ENCODE measurements at places on chromosomes 5 and 9. TPM values are rescaled to one million over a fixed set of nuclear protein-coding genes. Genes with fewer than 3 reads are reported as not detected.

Gene EGFLAM
- 0.12 TPM for total RNA-seq

- no peak for DNase-seq
Measured at GRCh38 chr9:87657893-87658292, 68.0 kb upstream of the CTSL start.

- no peak for DNase-seq
Measured at GRCh38 chr9:70367305-70367930, 47.0 kb downstream of the KLF9 start.

- peak; percentile 83 for DNase-seq
Measured at GRCh38 chr9:133113163-133113948, 7.7 kb downstream of the RALGDS start.

DNA sequence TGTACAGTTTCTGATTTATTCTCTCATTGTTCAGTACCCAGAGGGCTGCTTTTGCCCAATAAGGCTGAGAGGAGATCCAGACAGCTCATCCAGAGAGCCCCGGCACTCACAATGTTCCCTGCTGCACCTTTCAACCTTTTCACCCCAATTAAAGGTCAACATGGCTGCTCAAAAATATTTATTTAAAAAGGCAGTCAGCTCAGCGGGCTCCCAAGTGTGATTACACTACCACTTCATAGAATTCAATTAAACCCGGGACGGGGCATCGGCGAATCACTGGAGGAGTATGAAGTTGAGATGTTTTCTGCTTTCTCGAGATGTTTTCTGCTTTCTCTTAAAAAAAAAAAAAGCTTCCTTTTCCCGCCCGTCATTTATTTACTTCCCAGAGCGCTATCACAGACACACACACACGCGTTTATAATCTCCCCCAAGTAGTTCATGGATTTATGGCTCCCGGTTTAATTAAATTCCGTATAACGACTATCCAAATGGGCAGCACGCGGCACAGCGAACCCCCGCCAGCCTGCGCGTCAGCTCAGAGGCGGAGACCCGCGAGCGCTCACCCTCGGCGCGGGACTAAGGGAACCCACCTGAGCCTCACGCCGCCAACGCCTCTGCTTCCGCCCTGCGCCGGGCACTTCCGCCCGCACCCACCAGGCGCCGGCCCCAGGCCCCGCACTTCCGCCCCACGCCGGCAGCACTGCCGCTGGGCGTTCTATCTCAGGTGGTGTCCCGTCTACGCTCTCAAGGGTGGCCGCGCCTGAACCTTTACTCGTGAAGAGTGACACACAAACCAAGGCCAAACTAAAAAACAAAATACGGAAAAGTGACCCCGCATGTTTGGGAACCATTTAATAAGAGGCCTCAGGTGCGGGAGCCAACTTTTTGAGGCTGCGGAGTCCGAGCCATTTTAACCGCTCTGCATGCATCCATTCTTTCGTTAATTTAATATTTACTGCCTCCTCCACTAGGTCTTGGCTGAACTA is at the start of gene C5orf63:
C5orf63 (minus strand) TSS at position 642 of the 986 bp plus-strand sequence. CDS start 14,507 bp downstream, outside the sequence.
- peak; percentile 58 for DNase-seq

- DNase-seq = no peak
Measured at GRCh38 chr5:132812123-132812765, 858 bp upstream of the SOWAHA start.

DNA sequence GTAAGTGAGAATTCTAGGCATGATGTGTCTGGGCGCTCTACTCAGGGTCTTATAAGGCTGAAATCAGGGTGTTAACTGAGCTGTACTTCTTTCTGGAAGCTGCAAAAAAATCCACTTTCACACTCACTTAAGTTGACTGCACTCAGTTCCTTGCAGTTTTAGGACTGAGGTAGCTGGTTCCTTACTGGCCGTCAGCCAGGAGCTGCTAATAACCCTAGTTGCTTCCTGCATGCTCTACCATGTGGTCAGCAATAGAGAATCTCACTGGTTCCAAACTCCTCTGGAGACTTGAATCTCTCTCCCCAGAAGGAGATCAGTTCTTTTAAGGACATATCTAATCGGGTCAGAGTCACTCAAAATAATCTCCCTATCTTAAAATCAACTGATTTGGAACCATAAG is 911.2 kb downstream of the EFNA5 start:
- peak; percentile 3 for DNase-seq

DNA sequence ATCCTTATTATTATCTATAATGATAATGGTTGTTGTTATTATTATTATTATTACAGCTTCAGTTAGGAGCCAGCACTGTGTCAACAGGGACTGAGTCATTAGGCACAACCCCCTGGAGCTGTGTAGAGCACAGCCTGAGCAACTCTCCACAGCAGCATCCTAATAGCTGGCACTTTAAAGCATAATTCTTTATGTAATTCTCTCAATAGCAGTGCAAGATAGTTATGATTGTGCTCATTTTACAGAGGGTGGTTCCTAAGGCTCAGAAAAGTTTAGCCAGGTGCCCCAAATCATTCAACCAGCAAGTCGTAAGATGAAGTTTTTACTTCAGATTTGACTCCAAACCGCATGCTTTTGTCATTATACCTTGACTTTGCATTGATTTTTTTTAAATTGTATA is 390.3 kb downstream of the ANXA1 start:
- no peak for DNase-seq

Gene GADD45G
- not detected for total RNA-seq

All from RPMI7951 (cell line).